Activated CD4-positive, CD25-positive, alpha-beta regulatory T cell treated with anti-CD3 and anti-CD28 coated beads, Interleukin-2, amount 50 U/mL, for 72 hours (primary cell): ENCODE measurements at places on chromosomes 5 and 9.
A peak's percentile ranks its signal among the peaks of the same experiment; 100 is the strongest.

DNA sequence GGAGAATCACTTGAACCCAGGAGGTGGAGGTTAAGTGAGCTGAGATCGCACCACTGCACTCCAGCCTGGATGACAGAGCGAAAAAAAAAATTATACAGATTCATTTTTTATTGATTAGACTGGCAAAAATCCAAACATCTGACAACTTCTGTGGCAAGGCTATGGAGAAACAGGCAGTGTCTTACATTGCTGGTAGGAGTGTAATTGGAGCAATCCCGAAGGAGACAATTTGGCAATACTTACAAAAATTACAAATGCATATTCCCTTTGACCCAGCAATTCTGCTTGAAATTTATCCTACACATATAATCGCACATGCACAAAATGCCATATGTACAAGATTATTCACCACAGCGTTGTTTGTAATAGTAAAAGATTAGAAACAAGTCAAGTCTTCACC lies 86.8 kb downstream of the MAPKAP1 start:
- no peak for DNase-seq

DNA sequence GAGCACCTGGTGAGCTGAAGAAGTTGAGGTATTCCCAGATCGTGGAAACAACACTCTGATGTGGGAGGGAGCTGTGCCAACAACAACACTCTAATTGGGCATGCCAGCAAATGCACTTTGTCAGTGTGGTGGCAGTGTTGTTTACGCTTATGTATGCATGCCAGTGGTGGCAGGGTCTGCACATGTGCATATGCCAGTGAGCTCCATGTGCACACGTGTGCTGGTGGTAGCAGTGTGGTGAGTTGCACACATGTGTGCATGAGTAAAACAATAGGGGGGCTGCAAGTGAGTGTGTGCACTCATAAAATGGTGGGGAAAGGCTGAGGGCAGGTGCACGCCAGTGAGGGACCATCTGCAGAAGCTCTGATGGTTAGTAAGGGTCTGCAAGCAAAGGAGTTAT lies 134.2 kb downstream of the DMRTA1 start:
- DNase-seq: no peak

GRCh38 chr9:132556714-132557113 lies 25.7 kb upstream of the BARHL1 start:
- DNase-seq: no peak

DNA sequence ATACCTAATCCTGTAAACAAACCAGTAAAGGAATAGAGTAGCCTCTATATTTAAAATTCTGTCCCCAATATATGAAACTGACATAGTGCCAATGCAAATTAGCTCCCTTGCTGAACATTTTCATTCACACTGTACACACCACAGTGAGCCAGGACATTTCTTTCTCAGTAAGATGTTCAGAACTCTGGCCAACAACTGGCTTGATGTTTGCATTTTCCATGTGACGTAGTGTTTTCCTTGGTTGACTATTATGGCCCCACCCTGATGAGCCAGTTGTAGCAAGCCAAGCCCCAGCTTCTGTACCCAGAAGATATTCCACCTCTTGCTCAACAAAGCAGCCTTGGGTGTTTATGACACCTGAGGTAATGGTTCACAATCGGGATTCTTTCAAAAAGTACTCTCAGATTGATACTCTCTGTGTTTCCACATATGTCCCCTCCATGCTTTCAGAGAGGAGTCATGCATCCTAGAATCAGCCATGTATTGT lies 17.7 kb upstream of the ANXA1 start:
- no peak for DNase-seq

DNA sequence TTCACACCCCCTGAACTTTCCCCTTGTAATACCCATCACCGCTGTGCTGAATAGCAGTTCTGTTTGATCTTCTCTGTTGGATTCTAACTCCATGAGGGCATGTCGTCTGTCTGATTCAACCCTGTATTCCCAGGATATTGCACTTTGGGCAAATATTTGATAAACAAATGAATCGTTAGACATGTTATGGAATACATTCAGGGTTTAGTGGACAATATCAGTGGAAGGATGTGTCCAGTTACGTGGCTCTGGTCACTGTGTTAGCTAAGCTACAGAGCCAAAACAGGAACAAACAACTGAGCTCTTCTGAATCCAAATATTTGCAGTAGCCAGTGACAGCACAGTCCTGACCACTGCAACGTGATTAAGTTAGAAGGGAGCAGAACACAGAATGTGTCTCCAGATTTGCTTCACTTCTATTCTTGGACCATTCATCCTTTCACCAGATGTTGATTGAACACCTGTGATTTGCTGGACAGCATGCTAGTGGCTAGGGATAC lies 13.2 kb downstream of the ANGPTL2 start:
- DNase-seq: no peak

- DNase-seq: peak; percentile 34
Measured at GRCh38 chr9:86945728-86946200, 1.5 kb downstream of the GAS1 start.

DNA sequence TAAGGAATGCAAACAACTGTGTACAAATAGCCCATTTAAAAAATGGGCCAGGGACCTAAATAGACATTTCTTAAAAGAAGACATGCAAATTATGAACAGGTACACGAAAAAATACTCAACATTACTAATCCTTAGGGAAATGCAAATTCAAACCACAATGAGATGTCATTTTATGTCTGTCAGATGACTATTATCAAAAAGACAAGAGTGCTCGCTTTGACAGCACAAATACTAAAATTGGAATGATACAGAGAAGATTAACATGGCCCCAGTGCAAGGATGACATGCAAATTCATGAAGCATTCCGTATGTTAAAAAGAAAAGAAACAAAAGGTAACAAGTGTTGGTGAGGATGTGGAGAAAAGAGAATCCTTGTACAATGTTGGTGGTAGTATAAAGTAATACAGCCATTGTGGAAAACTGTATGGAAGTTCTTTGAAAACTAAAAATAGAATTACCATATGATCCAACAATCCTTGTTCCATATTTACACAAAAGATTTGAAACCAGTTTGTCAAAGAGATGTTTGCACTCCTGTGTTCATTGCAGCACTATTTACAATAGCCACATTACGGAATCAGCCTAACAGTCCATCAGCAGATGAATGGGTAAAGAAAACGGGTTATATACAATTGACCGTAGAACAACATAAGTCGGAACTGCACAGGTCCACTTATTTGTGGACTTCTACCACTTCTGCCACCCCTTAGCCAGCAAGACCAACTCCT lies 47.2 kb upstream of the PCAT7 start:
- no peak for DNase-seq

- no peak for DNase-seq
Measured at GRCh38 chr5:109307951-109308350, 101.8 kb downstream of the PJA2 start.

GRCh38 chr9:84924266-84924665 lies 254.7 kb downstream of the NTRK2 start:
- DNase-seq: no peak

DNA sequence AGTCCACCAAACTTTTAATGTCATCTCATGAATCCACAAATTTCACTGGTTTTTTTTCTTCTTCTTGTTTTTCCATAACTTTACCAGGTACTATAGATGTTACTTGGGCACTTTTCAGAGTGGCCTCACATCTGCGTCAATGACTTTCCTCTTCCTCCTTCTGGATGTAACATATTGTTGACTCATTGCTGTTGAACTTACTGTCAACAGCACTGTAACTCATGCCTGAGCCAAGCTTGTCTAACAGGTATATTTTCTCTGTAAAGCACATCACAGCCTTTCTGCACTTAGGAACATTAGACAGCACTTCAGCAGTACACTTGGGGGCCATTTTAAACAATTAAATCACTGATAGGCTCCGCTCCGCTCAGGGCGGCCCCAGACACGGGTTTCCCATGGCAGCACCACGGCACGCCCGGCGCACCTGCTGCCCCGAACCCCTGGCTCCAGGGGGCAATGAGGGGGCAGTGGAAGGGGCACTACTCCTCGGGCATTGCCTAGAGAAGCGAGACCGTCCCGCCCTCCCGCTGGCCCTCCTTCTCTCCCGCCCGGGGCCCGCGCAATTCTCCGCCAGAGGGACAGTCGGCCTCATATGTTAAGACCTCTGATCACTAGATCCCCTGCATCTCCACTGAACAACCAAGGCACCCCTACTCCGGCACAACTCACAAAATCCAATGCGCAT lies 41.9 kb upstream of the SPATA31C2 start:
- DNase-seq: no peak

GRCh38 chr5:151296974-151297373 lies 6.6 kb downstream of the SLC36A3 start:
- DNase-seq: no peak

- DNase-seq: no peak
Measured at GRCh38 chr5:82730913-82731312, 346.3 kb downstream of the TMEM167A start.
